AG08396 (cell line): ENCODE measurements at places on chromosomes 12 and 14.
A peak's percentile ranks its signal among the peaks of the same experiment; 100 is the strongest.

DNA sequence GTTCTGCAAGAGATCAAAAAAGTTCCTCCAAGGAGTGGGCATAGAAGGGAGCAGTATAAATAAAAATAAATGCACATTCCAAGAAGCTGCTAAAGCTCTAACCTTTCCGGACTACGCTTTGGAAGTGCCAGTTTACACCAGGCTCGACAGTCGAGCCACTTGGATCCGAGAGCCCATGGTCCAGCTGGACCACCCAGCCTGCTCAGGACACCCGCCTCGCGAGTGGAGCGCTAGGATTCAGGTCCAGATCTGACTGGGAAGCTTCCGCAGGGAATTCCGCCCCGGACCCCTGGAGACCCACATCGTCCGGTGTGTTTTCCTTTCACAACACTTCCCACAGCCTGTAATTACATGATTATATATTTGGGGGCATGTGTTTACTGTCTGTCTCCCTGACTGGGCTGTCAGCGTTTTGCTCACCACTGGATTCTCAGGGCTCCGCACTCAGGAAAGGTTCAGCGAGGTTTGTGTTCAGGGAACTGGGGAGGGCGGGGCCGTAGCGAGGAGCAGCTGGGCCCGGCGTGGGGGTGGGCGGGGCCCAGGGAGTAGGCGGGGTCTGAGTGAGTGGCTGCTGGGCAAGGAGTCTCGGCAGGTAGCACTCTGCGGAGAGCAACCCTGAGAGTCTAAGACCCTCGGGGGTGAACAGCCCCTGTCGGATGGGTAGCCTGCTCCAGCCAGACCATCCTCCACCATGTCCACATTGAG lies 52.3 kb upstream of the TMEM263 start:
- peak; percentile 85 for DNase-seq

GRCh38 chr12:91687052-91688017 lies 458.3 kb downstream of the BTG1 start:
- no peak for DNase-seq

DNA sequence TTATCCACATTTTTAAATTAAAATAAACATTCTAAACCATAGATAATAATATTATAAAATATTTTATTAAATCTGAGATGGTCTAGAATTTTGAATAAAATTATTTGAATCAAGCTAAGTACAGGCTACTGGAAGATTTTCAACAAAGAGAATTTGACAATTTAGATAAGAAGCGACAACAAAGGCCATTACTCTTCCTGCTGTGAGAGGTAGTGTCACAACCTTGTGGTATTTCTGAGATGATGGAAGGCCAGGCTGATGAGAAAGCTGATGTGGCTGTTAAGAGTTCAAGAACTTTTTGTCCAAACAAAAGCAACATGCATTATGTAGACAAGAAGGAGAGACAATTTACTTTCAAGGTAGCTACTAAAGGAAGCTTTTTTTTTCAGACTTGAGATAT lies 43.7 kb upstream of the CNTN1 start:
- no peak for DNase-seq

DNA sequence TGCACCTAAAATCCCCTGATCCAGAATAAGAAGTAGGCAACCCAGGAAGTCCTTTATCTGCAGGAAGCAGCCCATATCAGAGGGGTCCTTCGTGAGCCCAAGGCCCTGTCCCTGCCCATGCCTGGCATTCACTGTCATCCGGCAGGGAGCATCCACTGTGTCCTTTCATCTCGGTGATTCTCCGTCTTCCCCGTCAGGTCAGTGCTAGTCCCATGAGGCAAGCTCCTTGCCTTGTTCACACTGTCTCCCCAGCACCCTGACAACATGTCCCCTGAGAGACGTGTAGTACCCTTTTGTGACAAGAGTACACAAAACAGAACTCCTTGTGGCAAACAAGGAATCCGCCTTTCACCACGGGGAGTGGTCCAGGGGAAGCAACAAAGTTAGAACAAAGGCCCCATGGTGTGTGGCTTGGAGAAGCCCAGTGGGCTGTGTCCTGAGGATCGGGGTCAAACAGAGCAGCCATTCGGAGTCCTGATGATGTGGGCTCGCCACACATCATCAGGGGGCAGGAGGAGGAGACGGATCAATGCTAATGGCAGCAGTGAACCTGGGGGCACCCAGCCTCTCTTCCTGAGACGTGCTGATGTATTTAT lies 112.1 kb downstream of the DICER1 start:
- DNase-seq: no peak

GRCh38 chr14:31253746-31254471 lies 46.3 kb upstream of the HECTD1 start:
- DNase-seq: no peak

DNA sequence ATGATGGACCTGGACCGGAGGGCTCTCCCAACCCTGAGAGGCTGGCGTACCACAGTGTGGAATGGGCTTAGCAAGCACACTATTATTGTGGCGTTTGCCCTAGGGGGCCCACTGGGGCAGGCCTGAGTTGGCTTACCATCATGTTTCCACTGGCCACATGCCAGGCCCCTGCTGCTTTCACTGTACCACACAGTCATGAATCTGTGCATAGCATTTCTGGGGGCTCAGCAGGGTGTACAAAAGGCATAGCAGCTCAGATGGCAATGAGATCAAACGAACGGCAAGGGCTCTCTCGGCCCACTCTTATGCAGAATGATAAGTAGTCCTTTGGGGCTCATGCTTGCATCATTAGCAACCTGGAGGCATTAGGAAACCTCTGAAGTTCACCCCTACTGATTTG lies 137.0 kb upstream of the HIF1A start:
- no peak for DNase-seq
